ENCODE measurements at places on chromosomes 4 and X.

DNA sequence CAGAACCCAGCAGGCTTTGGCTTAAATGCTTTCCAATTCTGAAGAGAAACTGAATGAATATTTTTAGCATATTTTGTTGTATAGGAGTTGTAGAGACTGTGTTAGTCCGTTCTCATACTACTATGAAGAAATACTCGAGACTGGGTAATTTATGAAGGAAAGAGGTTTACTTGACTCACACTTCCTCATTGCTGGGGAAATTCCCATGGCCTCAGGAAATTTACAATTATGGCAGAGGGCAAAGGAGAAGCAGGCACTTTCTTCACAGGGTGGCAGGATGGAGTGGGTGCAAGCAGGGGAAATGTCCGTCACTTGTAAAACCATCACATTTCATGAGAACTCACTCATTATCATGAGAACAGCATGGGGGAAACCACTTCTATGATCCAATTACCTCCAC is 291.7 kb downstream of the PACRGL start:
- DNase-seq = peak; percentile 8

GRCh38 chr4:105361053-105361452 is 112.8 kb downstream of the PPA2 start:
- DNase-seq = no peak

DNA sequence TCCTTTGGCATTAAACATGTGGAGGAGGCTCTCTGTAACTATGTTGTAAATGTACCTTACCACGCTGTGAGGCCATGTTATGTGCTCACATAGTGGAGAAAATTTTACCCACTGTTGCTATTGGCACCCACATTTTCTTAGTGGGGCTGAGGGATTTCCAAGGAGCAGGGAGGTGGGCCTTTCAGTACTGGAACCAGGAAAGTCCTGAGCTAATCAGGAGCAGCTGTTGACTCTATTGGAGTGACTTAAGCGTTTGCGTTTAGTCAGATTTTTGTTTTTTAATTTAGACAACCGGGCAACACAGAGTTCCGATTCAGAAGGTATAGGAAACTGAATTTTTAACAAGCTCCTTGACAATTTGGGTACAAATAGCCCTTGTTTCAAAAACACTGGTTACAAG is 30.7 kb upstream of the WDR17 start:
- no peak for DNase-seq

DNA sequence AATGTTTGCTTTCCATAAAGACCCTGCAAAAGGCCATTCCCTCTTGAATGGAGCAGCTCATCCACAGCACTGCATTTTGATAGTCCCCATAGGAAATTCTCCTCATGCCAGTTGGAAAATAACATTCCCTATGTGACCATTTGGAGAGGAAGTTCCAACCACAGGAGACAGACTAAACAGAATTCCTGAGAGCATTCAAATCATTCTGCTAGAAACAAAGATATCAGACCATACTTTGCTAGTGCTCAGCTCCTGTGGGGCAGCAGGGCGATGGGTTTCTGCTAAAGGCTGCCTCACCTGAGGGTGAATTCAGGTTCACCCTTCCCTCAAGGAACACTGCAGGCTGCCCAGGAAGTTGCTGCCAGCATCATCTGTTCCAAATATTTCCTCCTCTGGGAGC is 58.8 kb downstream of the LNX1 start:
- DNase-seq = no peak

GRCh38 chr4:35934320-35934981 is 309.9 kb downstream of the ARAP2 start:
- DNase-seq = peak; percentile 74

GRCh38 chr4:93649828-93650227 is 178.7 kb upstream of the ATOH1 start:
- no peak for DNase-seq

Data from inflammatory macrophage (primary cell).